ENCODE measurements at places on chromosomes 2 and 18.

- DNase-seq, result no peak
Measured at GRCh38 chr18:59454909-59455727, 96.1 kb upstream of the LMAN1 start.

DNA sequence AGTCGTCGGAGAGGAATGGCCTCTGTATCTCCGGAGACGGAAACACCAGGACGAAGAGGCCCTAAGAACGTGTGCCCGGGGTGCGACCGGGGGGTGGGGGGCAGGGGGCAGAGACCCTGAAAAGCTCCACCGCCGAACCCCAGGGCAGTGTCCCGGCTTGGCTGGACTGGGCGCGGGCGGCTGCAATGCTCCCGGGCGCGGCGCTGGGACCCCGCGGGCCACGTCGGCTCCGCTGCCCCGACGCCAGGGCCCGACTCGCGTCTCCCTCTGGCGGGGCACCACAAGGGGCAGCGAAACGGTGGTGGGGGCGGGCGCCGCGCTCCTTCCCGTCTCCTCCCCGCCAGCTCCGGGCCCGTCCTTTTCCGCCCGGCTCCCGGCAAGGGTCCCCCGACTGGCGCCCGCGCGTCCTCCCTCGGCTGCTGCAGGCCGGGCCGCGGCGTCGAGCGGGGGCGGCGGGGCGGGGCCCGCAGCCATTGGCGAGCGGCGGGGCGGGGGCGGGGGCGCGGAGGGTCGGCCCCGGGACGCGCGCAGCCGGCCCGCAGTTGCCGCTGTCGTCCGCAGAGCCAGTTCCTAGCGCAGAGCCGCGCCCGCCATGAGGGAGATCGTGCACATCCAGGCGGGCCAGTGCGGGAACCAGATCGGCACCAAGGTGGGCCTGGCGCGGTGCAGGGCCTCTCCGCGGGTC is at the start of gene TUBB6:
TUBB6 (plus strand) TSS at position 541 of the 685 bp plus-strand sequence; CDS start at position 593, 52 bp downstream.
- no peak for DNase-seq

GRCh38 chr2:17813742-17814473 is 2.4 kb upstream of the MSGN1 start:
- no peak for DNase-seq

DNA sequence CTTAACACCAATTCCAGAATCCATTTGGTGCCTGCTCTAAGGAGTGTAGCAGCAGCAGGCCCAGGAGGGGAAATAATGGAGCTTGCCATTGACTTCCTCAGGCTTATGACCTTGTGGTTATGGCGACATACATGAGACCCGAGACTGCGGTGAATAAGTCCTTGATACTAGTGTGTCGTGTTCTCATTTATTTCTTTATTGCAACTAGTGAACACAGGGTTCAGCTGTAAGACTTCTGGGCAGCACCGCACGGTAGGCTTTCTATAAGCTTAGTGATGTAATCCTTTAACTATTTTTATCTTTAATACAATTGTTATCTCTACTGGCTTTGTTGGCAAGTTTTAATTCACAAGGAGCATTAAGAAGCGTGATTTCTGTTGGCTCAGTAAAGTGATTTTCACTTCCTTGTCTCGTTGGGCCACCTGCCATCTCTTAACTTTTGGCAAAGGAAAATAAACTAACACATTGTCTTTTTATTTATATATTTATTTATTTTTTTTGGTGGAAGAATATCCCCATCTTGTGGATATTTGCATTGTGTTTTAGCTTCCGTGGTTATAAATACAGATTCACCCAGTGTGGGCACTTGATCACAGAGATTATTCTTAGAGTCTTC is 139.8 kb downstream of the LTBP1 start:
- no peak for DNase-seq

DNA sequence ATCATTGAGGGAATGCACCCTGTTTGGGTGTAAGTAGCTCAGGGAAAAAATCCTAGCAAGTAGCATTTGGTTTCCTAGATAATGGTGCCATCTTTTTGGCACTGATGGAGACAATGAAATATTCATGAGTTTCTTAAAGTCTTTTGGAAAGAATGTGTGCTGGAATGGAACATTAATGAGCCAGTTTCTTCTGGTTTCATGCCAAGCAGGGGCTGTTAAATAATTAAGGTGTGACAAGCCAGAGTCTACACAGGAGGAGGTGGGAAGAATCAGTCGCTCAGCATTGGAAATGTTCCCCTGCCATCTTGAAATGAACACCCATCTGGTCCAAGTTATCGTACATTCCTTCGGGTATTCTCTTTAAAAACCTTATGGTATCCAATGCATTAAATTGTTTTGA is 457.3 kb downstream of the RIT2 start:
- DNase-seq, result no peak

DNA sequence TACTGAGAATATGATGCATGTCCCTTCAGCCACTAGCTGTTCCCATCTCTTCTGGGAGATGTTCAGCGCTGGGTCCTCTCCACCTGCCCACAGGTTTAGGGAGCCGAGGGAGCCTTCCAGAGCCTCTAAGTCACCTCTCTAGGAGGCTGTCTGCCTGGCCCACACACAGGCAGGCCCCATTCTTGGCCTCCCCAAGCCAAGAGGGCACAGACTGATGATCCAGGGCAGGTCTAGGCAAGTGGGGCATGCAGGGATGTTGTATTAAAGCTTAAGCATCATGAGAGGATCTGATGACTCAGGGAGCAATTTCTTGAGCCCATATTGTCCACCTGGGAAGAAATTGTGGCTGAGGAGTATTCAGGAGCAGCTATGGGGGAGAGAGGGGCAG is 19.9 kb downstream of the TMSB10 start:
- DNase-seq, result no peak

- no peak for DNase-seq
Measured at GRCh38 chr2:9918275-9918674, 33.2 kb upstream of the GRHL1 start.

GRCh38 chr2:181790716-181791649 is 100.5 kb upstream of the ITPRID2 start:
- DNase-seq, result no peak

DNA sequence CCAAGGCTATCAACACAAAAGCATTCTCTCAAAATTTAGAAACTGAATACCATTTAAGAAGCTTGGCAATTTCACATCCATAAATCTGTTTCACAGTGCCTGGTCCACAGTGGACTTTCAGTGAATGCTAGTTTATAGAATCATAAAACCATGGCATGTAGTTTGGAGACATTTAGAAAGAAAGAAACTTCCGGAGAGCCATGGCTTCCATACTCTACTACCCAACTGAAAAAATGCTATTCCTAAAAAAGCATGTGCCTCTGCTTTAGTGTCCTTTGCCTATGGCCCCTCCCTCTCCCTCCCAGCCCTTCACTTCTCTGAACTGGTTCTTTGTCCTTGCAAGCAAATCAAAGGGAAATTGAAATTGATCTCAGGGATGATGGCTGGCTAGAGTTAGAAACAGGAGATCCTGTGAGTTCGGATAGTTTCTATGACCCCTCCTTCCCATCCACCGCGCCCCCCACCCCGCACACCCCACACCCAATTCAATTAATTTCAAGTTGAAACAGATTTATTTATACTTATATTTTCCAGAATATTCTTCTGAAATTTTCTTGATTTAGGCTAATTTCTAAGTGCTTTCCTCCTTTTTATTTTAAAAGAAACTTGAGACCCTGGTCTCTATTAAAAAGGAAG is 248.3 kb downstream of the TRIB2 start:
- no peak for DNase-seq

DNA sequence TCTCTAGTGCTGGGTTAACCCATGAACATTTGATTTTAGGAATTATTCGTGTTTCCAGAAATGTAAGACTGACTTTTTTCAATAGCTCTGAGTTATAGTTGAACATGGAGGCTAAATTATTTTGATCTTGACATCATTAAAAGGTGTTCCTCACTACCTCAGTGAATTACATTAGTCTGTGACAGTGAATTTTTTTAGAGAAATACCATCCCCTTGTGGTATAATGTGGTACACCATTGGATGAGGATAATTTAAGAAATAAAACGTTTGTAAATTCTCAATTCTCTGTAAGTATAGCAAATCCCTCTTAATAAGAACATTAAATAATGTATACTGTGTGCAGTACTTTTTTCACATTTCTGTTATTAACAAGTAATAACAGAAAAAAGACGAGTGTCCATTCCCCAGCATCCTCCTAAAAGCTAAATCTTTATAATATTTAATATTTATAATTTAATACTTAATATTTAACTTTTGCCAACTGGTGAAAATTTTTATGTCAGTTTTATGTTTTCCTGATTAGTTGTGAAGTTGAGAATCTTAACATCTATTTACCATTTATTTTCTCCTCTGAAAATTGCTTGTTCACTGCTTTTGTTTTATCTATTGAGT is 70.3 kb upstream of the CWC22 start:
- no peak for DNase-seq

GRCh38 chr2:222296311-222296741 is 2.5 kb downstream of the PAX3 start:
- DNase-seq, result no peak

DNA sequence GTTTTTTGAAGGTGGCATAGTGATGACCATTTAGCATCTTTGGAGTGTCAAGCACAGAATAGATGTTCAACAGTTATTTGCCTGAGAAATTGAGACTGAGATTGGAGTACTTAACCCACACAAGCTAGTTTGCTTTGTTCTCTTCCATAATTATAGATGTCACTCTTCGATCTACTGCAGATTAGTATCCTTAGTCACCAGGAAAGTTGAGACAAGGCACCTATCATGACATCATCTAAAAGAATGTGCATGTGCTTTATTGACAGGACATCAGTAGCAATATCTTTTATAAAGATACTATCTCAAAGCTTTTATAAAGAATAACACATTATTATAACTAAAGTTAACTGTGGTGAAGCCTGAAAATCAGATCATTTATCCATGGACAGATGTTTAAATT is 6.4 kb downstream of the VRK2 start:
- DNase-seq, result no peak

DNA sequence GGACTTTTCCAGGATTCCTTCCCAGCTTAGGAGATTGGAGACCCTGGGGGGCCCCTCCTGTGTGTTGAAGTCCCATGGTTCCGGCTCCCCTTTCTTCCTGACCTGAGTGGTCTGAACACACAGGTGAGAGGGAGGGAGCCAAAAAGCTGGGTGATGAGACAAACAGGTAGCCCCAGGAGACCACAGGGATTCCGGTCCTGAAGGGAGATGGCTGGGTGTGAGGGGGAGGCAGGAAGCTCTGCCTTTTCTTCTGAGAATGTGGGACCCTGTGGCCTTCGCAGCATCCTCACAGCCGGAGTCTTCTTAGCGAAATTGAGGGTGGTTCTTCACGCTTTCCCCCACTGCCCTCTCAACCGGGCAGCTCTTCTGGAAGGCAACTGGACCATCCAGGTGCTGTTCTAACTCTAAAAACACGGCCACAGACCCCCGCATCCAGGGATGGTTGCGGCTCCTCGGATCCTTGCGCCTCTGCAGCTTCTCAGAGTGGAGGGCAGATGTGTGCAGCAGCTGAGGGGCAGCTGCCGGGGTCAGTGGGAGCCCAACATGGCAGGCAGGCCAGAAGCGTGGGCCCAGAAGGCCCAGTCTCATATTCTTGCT is 4.4 kb downstream of the SLC66A3 start:
- no peak for DNase-seq

DNA sequence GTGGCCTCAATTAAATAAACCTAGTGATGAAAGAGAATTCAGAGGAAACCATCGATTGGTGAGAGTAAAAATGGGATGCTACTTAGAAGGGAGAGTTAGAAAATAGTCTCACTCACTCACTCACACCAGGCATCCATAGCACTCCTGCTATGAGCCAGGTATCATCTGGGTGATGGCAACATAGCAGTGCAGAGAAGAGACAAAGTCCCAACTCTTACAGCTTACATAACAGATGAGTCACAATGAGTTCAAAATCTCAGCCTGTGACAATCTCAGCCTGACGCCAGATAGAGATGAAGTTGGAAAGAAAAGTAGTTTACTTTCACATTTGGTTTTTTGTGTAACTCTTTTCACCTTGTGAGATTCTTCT is 55.4 kb upstream of the THOC1 start:
- DNase-seq, result no peak

GRCh38 chr2:240249423-240250149 is 109.1 kb upstream of the OTOS start:
- no peak for DNase-seq
